HepG2 (cell line): ENCODE measurements at places on chromosomes 7 and 10. TPM values are rescaled to one million over a fixed set of nuclear protein-coding genes. Genes with fewer than 3 reads are reported as not detected.
A peak's percentile ranks its signal among the peaks of the same experiment; 100 is the strongest.

DNA sequence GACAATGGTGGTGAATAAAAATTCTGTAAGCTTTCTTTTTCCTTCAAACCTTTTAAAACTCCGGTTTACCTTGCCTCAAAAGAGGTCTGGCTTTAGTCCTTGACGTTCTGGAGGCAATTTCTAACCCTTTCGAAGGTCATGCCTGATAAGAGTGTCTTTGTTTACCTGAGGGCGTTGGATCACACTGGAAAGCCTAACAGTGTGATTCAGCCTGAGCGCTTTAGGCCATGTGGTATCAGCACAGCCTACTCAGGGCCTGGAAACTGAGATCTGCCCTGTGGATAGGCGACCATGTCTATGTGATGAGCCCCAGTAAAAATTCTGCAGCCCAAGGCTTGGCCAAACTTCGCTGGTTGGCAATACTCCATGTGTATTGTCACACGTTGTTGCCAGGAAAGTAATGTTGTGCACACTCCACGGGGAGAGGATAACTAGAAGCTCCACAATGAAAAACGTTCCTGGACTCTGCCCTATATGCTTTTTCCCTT, 10.7 kb downstream of the CCDC6 start:
- no peak overlapping the region for H3K4me3 ChIP-seq
- peak overlapping the region; percentile 67 for H3K27ac ChIP-seq
- H3K27me3 ChIP-seq: no peaks in the 10 kb centered on the region

DNA sequence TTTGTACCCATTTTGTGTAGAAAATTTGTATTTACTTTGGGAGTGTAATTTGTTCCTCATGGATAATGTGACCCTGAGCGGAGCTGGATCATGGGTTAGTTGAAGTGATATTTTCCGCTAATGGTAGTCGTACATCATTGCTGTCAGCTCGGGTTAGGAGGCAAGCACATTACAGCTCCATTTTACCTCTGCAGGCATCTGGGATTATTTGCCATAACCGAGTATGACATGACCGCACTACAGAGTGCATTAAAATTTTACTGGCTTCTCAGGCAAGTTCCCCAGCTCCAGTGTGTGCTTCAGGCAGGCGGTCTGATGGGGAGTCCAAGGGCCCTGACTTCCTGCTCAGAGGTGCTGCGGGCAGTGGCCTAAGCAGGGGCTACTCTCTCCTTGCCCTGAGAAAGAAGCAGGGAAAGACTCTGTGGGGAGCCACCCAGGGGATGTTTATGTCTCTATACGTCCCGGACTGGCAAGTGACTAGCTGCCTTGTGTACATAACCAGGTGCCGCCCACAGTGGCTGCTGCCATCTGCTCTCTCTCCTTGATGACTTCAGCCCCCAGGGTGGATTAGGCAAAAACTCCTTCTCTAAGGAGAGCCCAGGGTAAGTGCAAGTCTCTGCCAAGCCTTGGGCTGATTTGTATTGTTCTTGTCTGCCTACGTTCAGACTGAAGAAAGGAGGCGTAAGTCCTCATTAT, 685.3 kb upstream of the GALNT17 start:
- H3K27me3 ChIP-seq: no peaks in the 10 kb centered on the region
- H3K36me3 ChIP-seq: no peaks in the 10 kb centered on the region
- H3K27ac ChIP-seq: no peak overlapping the region
- no peak for DNase-seq
- H3K4me3 ChIP-seq: no peak overlapping the region

DNA sequence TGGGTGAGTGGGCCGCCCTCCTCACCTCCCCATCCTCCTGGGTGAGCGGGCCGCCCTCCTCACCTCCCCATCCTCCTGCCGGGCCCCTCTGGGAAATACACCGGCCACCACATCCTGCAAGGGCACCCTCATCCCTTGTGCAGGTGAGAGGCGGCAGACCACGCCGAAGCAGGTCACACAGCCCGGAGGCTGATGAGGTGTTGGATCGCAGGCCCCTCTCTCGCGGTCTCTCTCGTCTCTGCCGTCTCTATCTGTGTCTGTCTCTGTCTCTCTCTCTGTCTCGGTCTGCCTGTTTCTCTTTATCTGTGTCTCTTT, 30.8 kb upstream of the FOXL3 start:
- DNase-seq: no peak
- peaks cover 20% of the 10 kb centered on the region; the same call in 2 of the 3 replicates for H3K36me3 ChIP-seq
- H3K27me3 ChIP-seq: no peaks in the 10 kb centered on the region
- H3K4me3 ChIP-seq: no peak overlapping the region
- H3K4me1 ChIP-seq: no peaks in the 10 kb centered on the region

- no peaks in the 10 kb centered on the region for H3K36me3 ChIP-seq
- no peak overlapping the region for H3K4me3 ChIP-seq
- H3K27me3 ChIP-seq: no peaks in the 10 kb centered on the region
- no peaks in the 10 kb centered on the region for H3K4me1 ChIP-seq
- no peak for DNase-seq
Measured at GRCh38 chr10:108631332-108631731, 1292.0 kb downstream of the XPNPEP1 start.

GRCh38 chr7:2633538-2634266, 1.9 kb downstream of the TTYH3 start:
- peak; percentile 45 for DNase-seq
- H3K27me3 ChIP-seq: no peaks in the 10 kb centered on the region
- peaks cover 81% of the 10 kb centered on the region for H3K4me1 ChIP-seq

DNA sequence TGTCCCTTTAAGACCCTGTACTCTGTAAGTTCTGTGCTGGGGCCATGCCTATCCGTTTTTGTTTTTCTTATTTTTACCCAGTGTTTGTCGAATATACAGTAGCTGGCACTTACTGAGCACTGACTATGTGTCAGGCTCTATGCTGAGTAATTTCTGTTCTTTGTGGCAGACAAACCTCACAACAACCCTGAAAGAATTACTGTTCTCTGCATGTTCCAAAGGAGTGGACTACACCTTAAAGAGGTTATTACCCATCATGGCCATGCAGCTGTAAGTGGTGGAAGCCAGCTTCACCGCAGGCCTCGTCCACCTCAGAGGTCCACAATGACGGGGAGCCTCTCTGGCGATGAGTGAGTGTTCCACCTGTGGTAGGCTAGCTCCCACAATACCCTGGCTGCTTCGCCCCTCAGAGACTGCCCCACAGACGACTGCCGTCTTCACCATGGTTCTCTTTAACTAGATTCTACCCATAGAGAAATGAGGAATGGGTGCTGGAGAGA, 30.1 kb upstream of the RBM20 start:
- H3K36me3 ChIP-seq: no peaks in the 10 kb centered on the region
- H3K4me3 ChIP-seq: no peak overlapping the region
- no peak overlapping the region for H3K27ac ChIP-seq
- no peaks in the 10 kb centered on the region; the same call in 1 of the 2 replicates for H3K27me3 ChIP-seq
- no peaks in the 10 kb centered on the region for H3K4me1 ChIP-seq

- H3K27me3 ChIP-seq: peaks cover 33% of the 10 kb centered on the region
- peaks cover 41% of the 10 kb centered on the region for H3K4me1 ChIP-seq
Measured at GRCh38 chr7:6274743-6275142, 2.3 kb upstream of the CYTH3 start.

- H3K27ac ChIP-seq: no peak within 1 kb of the TSS
- peaks cover 35% of the 10 kb centered on the region for H3K4me1 ChIP-seq
- DNase-seq: no peak
Measured at GRCh38 chr10:13234172-13234571, at the start of gene UCMA. TSS of gene UCMA (minus strand) at chr10:13234374. CDS start at chr10:13234258, 116 bp downstream.

GRCh38 chr10:33871061-33871956, 536.8 kb upstream of the NRP1 start:
- H3K36me3 ChIP-seq: no peaks in the 10 kb centered on the region
- H3K4me1 ChIP-seq: peaks cover 33% of the 10 kb centered on the region
- no peaks in the 10 kb centered on the region for H3K27me3 ChIP-seq
- DNase-seq: no peak

DNA sequence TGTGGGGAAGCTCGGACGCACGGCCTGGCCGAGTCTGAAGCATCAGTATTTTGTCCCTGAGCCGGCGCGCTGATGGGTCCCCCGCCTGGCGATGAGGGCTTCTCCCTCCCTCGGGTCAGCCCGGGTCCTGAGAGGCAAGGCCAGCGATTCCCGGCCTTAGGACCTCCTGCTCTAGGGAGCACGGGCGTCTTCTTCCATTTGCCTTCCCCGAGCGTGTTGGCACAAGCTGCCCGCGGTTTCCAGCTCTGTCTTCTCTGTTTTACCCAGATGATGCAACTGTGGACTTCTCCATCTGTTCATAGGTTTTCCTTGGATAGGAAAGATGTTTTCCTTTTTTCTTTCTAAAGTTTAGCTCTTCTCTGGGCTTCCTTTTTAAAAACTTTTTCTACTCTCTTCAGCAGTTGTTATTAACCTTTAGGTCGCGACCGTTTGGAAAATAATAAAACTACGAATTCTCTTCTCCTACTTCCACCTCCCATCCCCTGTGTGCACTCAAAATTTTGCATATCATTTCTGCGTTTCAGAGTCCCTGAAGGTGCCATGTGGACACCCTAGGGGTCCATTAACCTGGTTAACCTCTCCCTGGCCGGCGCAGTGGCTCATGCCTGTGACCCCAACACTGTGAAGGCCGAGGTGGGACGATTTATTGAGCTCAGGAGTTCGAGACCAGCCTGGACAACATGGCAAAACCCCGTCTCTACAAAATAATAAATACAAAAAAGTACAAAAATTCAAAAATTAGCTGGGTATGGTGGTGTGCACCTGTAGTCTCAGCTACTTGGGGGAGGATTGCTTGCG, 1.4 kb upstream of the SLC25A28 start:
- no peak for DNase-seq
- H3K4me3 ChIP-seq: peak overlapping the region; percentile 79
- peaks cover 39% of the 10 kb centered on the region for H3K4me1 ChIP-seq
- H3K27ac ChIP-seq: peak overlapping the region; percentile 95
- H3K27me3 ChIP-seq: no peaks in the 10 kb centered on the region

- peaks cover 12% of the 10 kb centered on the region for H3K4me1 ChIP-seq
- no peak overlapping the region for H3K4me3 ChIP-seq
- DNase-seq: no peak
- H3K27ac ChIP-seq: no peak overlapping the region
- no peaks in the 10 kb centered on the region for H3K27me3 ChIP-seq
Measured at GRCh38 chr10:34153663-34154382, 661.3 kb downstream of the PARD3 start.

GRCh38 chr10:29039091-29039490, 249.8 kb upstream of the LYZL1 start:
- H3K27me3 ChIP-seq: no peaks in the 10 kb centered on the region
- no peaks in the 10 kb centered on the region for H3K4me1 ChIP-seq
- no peak for DNase-seq
- H3K4me3 ChIP-seq: no peak overlapping the region
- H3K27ac ChIP-seq: no peak overlapping the region

- peak overlapping the region; percentile 21; the same call in 1 of the 2 replicates for H3K4me3 ChIP-seq
- no peak overlapping the region for H3K27ac ChIP-seq
- H3K4me1 ChIP-seq: no peaks in the 10 kb centered on the region
- H3K36me3 ChIP-seq: no peaks in the 10 kb centered on the region
- no peaks in the 10 kb centered on the region for H3K27me3 ChIP-seq
- no peak for DNase-seq
Measured at GRCh38 chr7:5143935-5144903, 45.8 kb upstream of the WIPI2 start.

GRCh38 chr10:88901206-88901983, 21.4 kb downstream of the STAMBPL1 start:
- no peak for DNase-seq
- no peaks in the 10 kb centered on the region for H3K36me3 ChIP-seq
- H3K27me3 ChIP-seq: no peaks in the 10 kb centered on the region; the same call in 1 of the 2 replicates
- H3K4me3 ChIP-seq: no peak overlapping the region

GRCh38 chr10:19638182-19638895, 177.9 kb upstream of the PLXDC2 start:
- H3K27ac ChIP-seq: peak overlapping the region; percentile 1
- peaks cover 19% of the 10 kb centered on the region for H3K4me1 ChIP-seq
- peak overlapping the region; percentile 6; the same call in 1 of the 2 replicates for H3K4me3 ChIP-seq

GRCh38 chr7:135706858-135707569, 21.0 kb downstream of the SLC13A4 start:
- no peak overlapping the region for H3K4me3 ChIP-seq
- H3K27ac ChIP-seq: no peak overlapping the region
- DNase-seq: peak; percentile 11
- H3K27me3 ChIP-seq: no peaks in the 10 kb centered on the region; the same call in 1 of the 2 replicates
- no peaks in the 10 kb centered on the region for H3K36me3 ChIP-seq

- H3K36me3 ChIP-seq: no peaks in the 10 kb centered on the region
- H3K4me1 ChIP-seq: no peaks in the 10 kb centered on the region
- no peaks in the 10 kb centered on the region for H3K27me3 ChIP-seq
- H3K4me3 ChIP-seq: no peak overlapping the region
Measured at GRCh38 chr7:93307131-93307660, 75.0 kb downstream of the VPS50 start.

DNA sequence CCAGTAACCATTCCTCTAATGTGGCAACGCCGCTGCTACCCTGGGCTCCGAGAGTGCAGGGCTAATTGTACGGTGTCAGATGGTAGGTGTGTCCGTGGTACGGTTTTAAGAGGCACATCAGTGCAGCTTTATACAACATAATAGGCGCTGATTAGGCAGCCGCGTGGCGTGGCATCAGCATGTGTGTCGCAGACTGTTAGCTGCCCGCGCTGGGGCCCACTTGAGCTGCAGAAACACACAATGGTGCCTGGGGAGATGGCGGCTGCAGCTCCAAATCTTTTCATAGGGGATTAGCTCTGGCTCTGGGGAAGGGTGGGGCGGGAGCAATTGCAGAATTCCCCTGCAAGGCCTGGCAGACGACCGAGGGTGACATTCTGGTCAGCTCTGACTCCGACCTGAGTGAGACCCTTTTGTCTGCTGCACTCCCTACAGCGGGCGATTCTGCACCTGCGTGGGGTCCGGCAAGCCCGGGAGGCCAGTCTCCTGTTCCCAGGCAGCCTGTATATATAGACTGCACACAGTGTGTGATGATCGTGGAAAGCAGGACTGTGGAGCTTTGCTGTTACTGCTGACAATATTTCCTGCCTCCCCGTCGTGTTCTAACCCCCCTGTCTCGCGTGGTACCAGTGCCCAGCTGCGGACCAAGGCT, 722.7 kb upstream of the CELF2 start:
- no peaks in the 10 kb centered on the region for H3K27me3 ChIP-seq
- H3K27ac ChIP-seq: no peak overlapping the region
- DNase-seq: no peak
- H3K36me3 ChIP-seq: no peaks in the 10 kb centered on the region
- no peak overlapping the region for H3K4me3 ChIP-seq
- H3K4me1 ChIP-seq: no peaks in the 10 kb centered on the region

SYCE1 gene
- total RNA-seq: not detected in 2 replicates

INMT gene
- not detected in 2 replicates for total RNA-seq

NME8 gene
- total RNA-seq: not detected in 2 replicates

SMKR1 gene
- total RNA-seq: not detected in 2 replicates

SH2D4B gene
- not detected in 2 replicates for total RNA-seq

MOGAT3 gene
- 5.5 and 22.5 TPM in 2 replicates for total RNA-seq

HOXA3 gene
- total RNA-seq: 2.1 and 2.9 TPM in 2 replicates

PLEKHS1 gene
- total RNA-seq: not detected in 2 replicates

KCNIP2 gene
- 0.42 TPM in 1 of 2 replicates, not detected in the other for total RNA-seq

MYO3A gene
- not detected in 2 replicates for total RNA-seq

GPC2 gene
- total RNA-seq: 0.10 and 0.64 TPM in 2 replicates
